ENCODE measurements at places on chromosomes 7 and 10.

DNA sequence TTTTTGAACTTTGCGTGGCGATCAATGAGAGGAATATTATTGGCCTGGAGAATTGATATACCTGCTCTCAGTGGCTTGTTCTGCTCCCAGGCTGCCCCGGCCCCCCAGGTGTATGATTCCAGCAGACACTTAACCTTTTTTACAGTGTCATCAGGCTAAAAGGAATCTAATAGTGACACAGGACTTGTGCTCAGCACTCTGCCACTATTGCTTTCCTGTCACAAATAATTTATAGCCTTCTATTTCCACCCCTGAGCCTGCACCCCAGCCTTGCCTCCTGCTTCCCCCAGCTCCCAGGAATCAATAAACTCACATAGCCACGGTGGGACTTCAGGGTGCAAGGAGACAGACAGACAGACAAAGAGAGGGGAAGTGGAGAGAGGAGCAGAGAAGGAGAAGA, 28.3 kb downstream of the PAX2 start:
- no peak for DNase-seq

DNA sequence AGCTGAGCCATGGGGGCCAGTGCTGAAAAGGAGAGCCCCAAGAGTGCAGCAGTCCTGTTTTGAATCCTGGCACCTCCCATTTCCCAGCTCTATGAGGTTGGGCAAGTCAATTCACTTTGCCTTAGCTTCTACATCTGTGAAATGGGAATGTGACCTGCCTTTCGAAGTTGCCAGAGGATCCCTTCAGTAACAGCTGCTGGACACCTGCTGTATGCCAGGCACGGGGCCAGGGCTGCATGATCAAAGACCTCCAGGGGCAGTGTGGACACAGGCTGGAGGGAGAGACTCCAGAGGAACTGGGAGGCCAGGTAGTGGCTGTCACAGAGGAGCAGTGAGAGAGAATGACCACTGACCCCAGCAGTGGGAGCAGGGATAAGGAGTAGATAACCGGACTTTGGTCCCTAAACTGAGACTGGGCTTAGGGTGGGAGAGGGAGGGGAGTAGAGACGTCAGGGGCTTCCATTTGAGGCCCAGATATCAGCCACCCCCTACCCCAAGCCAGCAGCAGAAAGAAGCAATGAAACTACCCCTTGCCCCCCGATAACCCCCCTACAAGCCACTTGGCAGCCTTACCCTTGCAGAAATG, 45.2 kb downstream of the SRRM3 start:
- no peak for DNase-seq

- DNase-seq: no peak
Observed at GRCh38 chr7:140245611-140246105, 68.9 kb upstream of the KDM7A start.

- DNase-seq: no peak
Observed at GRCh38 chr10:28470873-28471651, 61.9 kb upstream of the WAC start.

DNA sequence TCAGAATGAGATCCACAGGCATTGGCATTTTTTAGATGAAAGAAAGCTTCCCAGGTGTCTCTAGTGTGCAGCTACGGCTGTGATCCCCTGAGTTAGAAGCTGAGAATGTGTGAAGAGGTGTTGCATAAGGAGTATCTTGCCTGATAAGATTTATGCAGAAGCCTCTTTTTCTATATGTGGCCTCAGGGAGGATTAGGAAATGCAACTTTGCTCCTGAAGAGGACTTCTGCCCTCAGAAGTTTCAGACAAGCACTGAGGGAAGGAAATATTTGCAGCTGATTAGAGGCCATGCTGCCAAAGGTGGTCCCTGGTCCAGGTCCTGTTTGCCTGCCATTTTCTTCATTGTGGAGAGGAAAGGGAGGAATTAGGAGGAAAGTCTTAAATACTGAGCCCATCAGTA, 551.8 kb downstream of the PHTF2 start:
- no peak for DNase-seq

GRCh38 chr7:50739744-50740435, 42.8 kb downstream of the GRB10 start:
- peak; percentile 34 for DNase-seq

DNA sequence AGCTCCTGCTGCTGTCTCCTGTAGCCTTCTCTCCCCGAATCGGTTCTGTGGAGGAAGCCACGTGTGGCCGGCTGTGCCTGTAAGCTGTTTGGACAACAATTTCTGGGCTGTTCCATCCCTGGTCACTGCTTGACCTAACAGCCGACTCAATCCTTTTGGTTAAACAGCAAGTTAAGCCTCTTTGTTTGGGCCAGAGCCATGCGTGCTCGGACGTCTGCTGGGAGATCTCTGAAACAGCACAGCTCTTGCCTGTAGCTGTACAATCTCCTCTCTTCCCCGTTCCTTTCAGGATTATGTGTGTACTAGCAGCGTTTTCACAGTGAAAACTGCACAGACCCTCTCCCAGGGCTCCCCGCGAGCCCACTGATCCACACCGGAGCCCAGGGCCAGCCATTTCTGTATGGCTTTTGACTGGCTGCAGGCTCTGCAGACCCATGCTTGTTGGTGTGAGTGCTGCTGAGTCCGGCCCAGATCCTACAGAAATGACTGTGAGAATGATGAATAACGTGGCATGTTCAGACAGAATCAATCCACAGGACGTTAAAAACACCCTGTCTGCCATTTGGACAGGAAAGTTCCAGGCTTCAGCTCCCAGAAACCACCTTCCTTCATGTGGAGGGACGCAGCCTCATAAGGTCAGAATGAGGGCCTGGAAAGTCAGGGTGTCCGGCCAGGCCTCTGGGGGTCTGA, 428.6 kb upstream of the ADARB2 start:
- DNase-seq: no peak

GRCh38 chr7:43847496-43847895, 21.8 kb downstream of the MRPS24 start:
- no peak for DNase-seq

DNA sequence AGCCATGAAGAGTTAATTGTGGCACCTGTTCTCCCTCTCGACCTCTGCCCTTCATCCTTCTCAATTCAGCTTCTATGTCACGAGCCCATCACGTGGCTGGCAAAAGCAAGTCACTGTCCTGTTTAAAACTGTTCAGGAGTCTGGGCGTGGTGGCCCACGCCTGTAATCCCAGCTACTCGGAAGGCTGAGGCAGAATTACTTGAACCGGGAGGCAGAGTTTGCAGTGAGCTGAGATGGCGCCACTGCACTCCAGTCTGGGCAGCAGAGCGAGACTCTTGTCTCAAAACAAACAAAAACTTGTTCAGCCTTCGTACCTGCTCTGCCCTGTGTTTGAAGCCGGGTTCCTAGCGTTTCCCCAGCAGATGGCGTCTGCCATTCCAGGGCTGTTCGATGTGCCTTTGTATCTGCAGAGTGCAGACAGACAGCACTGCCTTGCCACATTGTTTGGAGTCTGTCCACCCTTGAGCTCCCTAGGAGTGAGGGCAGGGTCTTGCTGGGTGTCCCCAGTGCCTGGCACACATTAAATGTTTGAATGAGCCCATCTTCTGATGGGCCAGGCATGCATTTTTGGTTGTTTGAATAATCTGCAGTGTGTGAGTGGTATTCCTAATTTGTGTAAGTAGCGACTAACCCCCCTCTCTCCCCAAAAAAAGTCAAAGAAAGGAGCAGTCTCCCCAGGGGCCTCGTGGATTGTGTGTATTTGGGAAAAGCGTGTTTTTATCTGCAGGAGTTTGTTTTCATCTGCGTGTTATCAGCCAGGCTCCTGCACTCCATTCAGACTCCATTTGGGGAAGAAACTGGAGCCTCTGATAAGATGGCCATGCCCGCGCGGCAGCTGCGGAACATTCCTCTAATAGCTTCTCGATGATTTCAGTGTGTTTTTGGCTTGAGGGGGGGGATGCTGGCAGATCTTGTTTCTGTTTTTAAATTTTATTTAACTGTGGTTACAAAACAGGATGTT, 61.2 kb downstream of the DNAJB6 start:
- no peak for DNase-seq

GRCh38 chr10:118392761-118393160, 50.6 kb upstream of the FAM204A start:
- no peak for DNase-seq

DNA sequence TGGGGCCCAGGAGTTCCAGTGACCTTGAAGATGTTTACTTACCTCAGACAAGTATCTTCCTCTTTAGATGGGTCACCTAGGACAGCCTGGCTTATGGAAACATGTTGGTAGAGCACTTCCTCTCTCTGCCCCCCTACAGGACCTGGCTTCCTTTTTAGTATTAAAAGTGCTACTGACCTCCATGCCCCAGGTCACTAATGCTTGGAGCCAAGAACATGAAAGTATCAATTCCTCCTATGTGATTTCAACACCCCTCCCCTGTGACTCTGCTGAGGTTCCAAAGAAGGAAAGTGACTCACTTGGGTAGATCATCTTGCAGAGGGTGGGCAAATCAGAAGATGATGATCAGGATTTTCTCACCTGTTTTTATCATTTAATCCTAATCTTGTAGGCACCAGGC, 125.3 kb upstream of the CCDC6 start:
- no peak for DNase-seq

DNA sequence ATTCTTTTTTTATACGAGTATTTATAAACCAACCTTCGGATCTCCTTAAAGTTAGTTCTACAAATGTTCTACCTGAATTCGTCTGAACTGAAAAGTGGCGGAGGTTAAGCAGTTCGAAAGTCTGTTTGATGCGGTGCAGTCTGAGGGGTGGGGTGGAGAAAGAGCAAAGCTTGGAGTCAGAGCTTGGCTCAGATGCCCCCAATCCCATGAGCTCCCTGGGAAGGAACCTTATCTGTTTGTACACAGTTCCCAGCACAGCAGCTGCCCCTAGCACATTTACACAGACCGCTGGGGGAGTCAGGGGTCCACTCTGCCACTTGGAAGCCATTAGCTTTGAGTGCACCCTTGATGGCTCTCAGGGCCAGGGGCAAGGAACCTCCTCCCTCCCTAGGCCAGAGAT, 30.8 kb downstream of the CPXM2 start:
- no peak for DNase-seq

GRCh38 chr7:12080006-12080405, 131.1 kb upstream of the TMEM106B start:
- DNase-seq: no peak

DNA sequence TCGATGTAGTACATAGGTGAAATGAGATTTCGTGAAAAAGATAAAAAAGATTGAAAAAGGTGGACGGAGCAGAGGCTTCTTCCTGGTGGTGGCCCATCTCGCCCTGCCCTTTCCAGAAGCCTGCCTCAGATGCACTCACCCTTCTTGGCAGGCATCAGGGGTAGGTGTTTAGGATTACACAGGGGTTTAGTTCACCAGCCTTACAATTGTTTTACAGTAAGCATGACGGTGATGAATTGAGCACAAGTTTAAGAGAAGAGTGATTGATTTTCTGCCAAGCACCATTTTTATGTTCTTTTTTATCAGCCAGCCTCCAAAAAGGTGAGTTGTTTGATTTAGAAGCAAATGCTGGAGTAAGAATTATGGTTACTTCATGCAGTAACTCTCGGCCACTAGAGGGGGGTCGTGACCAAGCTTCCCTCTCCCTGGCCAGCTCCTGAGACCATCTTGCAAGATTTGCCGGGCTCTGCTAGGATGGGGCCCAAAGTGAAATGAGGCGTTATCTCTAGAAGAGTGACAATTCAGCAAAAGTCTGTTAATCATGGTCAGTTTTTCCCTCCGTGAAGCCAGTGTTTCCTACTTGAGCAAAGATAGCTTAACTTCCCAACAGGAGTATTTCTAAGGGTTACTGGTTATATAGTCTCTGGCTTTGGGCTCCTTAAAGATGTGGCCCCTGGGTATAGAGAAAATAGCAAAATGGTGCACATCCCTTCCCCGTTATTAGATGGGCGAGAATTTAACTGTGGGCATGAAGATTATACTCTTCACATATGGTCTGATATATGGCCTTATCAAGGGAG, 228.8 kb downstream of the BMPER start:
- no peak for DNase-seq

GRCh38 chr7:70570029-70570428, 561.9 kb upstream of the GALNT17 start:
- DNase-seq: no peak

GRCh38 chr10:109071539-109071938, 851.8 kb downstream of the XPNPEP1 start:
- DNase-seq: no peak

- no peak for DNase-seq
Observed at GRCh38 chr10:84191106-84191505, 3.2 kb upstream of the CDHR1 start.

- DNase-seq: no peak
Observed at GRCh38 chr10:47378183-47378510, 5.9 kb downstream of the ZNF488 start.

GRCh38 chr7:37825038-37825437, 23.4 kb upstream of the NME8 start:
- DNase-seq: no peak

DNA sequence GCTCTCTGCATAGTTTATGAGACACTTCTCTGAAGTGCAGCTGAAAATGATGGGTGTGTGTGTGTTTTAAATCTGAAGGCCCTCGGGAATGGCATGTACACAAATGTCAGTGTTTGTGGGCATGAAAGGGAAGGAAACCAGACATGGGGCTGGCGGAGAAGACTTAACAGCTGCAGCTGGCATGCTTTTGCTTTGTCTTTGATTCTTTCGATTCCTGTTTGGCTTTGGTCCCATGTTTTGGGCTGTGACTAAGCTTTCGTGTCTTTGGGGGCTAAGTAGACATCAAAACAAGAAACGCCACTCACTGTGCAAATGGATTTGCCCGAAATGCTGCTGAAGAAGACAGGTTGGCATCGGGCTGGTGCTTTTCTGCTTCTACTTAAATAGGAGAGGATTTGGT, 179.3 kb downstream of the PFKFB3 start:
- DNase-seq: no peak

GRCh38 chr10:89147256-89147655, 59.9 kb downstream of the CH25H start:
- no peak for DNase-seq

- peak; percentile 47 for DNase-seq
Observed at GRCh38 chr7:150450491-150451001, at the start of gene GIMAP8. Gene GIMAP8 (plus strand): TSS chr7:150450630. CDS start chr7:150466699, 16,069 bp downstream.

DNA sequence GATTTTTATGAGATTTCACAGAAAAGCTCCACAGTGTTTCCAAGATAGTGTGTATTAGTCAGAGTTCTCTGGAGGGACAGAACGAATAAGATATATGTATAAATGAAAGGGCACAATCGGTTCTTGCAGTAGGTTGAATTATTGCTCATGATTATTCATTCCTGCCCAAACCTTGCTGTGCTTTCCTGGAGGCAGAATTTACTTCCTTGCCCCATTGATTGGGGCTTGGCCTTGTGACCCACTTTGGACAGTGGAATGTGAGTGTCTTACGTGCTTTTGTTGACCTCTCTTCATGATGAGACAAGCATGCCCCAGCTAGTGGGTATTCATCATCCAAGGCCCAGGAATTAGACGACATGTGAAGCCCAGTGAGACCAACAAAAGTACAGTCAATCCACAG, 53.0 kb upstream of the ABCB5 start:
- DNase-seq: no peak

GRCh38 chr7:31116615-31117014, 64.5 kb downstream of the ADCYAP1R1 start:
- no peak for DNase-seq

GRCh38 chr10:72502581-72502980, 123.3 kb downstream of the MICU1 start:
- no peak for DNase-seq

All from effector memory CD4-positive, alpha-beta T cell (primary cell).